ENCODE measurements at places on chromosomes 13 and 19. TPM values are rescaled to one million over a fixed set of nuclear protein-coding genes. Genes with fewer than 3 reads are reported as not detected.

Gene HSD17B14
- total RNA-seq: 9.4 TPM

Gene CLEC17A
- not detected for total RNA-seq

Gene SGCG
- total RNA-seq: 15.1 TPM

Gene LPAR2
- 56.5 TPM for total RNA-seq

Gene SIGLECL1
- total RNA-seq: not detected

Gene PSG6
- total RNA-seq: not detected

Gene TRIP10
- 35.1 TPM for total RNA-seq

Gene LAIR1
- not detected for total RNA-seq

Gene BRSK1
- 32.3 TPM for total RNA-seq

Gene ZNF578
- 1.1 TPM for total RNA-seq

Gene ELANE
- total RNA-seq: not detected

Gene PGLYRP2
- total RNA-seq: not detected

Gene GARIN5A
- total RNA-seq: 1.9 TPM

Gene SUPT20H
- total RNA-seq: 91.0 TPM

Gene DNAAF3
- total RNA-seq: 12.2 TPM

Gene ZNF568
- 7.0 TPM for total RNA-seq

Gene MYDGF
- total RNA-seq: 57.5 TPM

Gene LRRC63
- total RNA-seq: 0.29 TPM

Gene TMEM255B
- 1.9 TPM for total RNA-seq

Gene PNMA8A
- total RNA-seq: 21.9 TPM

Gene MBD3L2
- total RNA-seq: not detected

Gene C19orf85
- not detected for total RNA-seq

Gene SIGLEC5
- not detected for total RNA-seq

Gene SPIB
- total RNA-seq: 3.0 TPM

Gene HIPK4
- not detected for total RNA-seq

Gene SPACA4
- not detected for total RNA-seq

Gene PNMA8B
- total RNA-seq: 2.4 TPM

Gene CATSPERD
- total RNA-seq: 0.41 TPM

Gene KLC3
- total RNA-seq: 12.8 TPM

All from type B pancreatic cell (in vitro differentiated cells).